ENCODE measurements at places on chromosomes 11 and 22.

GRCh38 chr11:74035264-74035663 is 26.4 kb upstream of the UCP3 start:
- H3K4me1 ChIP-seq: peaks cover 14% of the 10 kb centered on the region
- H3K4me3 ChIP-seq: no peak overlapping the region
- no peaks in the 10 kb centered on the region for H3K27me3 ChIP-seq
- DNase-seq: no peak

DNA sequence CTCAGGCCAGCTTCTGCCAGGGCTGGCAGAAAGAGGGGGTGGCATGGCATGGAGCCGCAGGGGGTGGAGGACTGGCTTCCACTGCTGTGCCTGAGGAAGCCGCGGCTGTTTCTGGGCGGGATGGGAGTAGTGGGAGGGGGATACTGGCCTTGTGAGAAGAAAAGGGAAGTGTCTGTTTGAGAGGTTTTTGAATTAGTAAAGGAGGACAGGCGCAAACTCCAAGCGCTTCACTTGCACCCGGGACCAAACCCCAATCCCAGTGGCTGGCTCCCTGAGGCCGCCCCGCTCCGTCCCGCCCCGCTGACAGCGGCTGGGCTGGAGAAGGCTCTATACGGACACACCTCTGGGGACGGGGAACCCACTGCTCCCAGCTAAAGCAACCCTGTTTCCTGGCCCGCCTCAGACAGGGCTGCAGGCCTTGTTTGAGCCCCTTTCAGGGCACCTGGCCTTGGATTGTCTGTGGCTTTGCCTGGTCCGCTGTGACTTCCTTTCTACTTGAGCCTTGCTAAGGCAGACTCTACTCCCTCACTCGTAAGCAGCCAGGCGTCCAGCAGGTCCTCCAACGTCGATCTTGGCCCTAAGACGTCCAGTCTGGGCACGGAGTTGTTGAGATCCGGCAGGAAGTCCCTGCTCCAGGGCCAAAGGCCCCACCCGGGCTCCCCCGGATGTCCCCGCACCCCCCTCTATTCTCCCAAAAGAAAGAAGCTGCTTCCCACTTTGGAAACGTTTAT is 2.2 kb downstream of the APOA1 start:
- H3K4me3 ChIP-seq: peak overlapping the region; percentile 82
- DNase-seq: no peak
- H3K4me1 ChIP-seq: peaks cover 13% of the 10 kb centered on the region

DNA sequence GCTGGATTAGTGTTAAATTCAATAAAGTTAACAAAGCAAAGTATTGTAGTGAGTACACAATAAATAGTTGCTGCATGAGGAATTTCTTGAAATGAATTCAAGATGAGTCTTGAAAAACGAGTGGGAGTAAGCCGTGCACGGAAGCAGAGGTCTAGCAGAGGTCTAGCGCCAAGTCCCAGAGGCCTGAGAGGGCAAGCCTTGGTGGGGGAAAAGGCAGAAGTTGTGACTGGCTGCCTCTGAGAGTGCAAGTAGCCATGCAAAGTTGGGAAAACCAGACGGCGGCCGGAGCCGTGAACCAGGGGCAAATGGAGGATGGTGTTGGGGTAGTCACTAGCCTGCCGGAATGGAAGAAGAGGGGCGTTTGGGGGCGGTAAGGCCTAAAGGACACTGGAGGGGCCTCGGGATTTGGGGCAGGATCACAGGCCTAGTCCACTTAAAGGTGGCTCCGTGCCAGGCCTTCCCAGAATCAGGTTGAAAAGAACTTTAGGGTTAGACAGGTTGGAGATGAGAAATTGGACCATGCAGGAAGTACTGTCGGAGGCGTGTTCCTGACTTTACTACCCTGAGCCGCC is 379 bp upstream of the SLC3A2 start:
- peak overlapping the region; percentile 99 for H3K27ac ChIP-seq
- no peaks in the 10 kb centered on the region for H3K27me3 ChIP-seq
- DNase-seq: no peak
- peaks cover 59% of the 10 kb centered on the region for H3K36me3 ChIP-seq

GRCh38 chr11:16296273-16296672 is 60.1 kb downstream of the SOX6 start:
- H3K27ac ChIP-seq: no peak overlapping the region
- no peak for DNase-seq
- H3K27me3 ChIP-seq: no peaks in the 10 kb centered on the region
- no peaks in the 10 kb centered on the region for H3K36me3 ChIP-seq
- no peak overlapping the region for H3K4me3 ChIP-seq
- H3K4me1 ChIP-seq: no peaks in the 10 kb centered on the region

GRCh38 chr11:64831411-64831891 is 13.0 kb downstream of the CDC42BPG start:
- no peak overlapping the region for H3K27ac ChIP-seq
- H3K27me3 ChIP-seq: no peaks in the 10 kb centered on the region

DNA sequence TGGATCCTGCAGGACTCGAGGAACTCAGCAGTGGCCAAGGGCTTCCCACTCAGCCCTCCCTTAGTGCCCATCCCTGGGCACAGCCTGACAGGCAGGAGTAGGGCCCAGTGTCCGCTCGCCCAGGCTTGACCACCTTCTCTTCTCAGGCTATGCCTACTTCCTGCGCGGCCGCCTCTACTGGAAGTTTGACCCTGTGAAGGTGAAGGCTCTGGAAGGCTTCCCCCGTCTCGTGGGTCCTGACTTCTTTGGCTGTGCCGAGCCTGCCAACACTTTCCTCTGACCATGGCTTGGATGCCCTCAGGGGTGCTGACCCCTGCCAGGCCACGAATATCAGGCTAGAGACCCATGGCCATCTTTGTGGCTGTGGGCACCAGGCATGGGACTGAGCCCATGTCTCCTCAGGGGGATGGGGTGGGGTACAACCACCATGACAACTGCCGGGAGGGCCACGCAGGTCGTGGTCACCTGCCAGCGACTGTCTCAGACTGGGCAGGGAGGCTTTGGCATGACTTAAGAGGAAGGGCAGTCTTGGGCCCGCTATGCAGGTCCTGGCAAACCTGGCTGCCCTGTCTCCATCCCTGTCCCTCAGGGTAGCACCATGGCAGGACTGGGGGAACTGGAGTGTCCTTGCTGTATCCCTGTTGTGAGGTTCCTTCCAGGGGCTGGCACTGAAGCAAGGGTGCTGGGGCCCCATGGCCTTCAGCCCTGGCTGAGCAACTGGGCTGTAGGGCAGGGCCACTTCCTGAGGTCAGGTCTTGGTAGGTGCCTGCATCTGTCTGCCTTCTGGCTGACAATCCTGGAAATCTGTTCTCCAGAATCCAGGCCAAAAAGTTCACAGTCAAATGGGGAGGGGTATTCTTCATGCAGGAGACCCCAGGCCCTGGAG is 3.3 kb upstream of the SMARCB1 start:
- H3K36me3 ChIP-seq: no peaks in the 10 kb centered on the region
- no peak for DNase-seq
- no peak overlapping the region for H3K4me3 ChIP-seq
- H3K27me3 ChIP-seq: no peaks in the 10 kb centered on the region
- H3K27ac ChIP-seq: no peak overlapping the region
- peaks cover 7% of the 10 kb centered on the region for H3K4me1 ChIP-seq

DNA sequence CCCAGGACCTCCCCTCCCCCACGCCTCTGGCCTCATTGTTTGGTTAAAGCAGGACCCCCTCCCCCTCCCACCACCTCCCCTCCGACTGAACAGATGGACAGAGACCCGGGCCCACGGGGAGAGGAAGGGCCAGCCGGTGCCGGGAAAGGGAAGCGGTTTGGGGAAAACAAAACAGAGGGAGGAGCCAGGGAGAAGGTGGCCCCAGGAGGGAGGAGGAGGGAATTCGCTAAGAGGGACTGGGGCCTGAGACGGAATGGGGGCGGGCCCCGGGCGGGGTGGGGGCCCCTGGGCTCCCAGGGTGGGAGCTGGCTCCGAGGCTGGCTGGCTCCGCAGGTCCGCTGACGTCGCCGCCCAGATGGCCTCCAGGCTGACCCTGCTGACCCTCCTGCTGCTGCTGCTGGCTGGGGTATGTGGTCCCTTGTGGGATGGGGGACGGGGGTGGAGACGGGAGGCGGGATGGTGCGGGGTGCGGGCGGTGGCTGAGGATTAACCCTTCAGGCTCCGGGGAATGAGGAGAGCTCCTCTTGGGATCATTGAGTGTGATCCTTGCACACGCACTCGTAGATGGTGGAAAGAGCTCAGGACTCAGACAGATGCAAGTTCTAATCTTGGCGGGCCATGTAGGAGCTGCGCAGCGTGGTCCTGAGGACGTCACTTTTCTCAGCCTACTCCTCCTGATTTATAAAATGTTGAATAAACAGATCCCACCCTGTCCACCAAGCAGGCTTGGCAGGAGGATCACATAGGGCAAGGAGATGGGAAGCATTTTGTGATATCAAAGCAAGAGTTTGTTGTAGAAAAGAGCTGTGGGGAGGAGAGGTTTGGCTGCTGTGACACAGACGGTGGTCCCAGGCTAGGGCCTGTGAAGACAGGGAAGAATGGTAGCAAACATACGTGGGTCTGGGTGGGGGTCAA is 688 bp downstream of the SERPING1 start:
- peak overlapping the region; percentile 12 for H3K4me3 ChIP-seq
- DNase-seq: no peak
- peaks cover 3% of the 10 kb centered on the region for H3K36me3 ChIP-seq

DNA sequence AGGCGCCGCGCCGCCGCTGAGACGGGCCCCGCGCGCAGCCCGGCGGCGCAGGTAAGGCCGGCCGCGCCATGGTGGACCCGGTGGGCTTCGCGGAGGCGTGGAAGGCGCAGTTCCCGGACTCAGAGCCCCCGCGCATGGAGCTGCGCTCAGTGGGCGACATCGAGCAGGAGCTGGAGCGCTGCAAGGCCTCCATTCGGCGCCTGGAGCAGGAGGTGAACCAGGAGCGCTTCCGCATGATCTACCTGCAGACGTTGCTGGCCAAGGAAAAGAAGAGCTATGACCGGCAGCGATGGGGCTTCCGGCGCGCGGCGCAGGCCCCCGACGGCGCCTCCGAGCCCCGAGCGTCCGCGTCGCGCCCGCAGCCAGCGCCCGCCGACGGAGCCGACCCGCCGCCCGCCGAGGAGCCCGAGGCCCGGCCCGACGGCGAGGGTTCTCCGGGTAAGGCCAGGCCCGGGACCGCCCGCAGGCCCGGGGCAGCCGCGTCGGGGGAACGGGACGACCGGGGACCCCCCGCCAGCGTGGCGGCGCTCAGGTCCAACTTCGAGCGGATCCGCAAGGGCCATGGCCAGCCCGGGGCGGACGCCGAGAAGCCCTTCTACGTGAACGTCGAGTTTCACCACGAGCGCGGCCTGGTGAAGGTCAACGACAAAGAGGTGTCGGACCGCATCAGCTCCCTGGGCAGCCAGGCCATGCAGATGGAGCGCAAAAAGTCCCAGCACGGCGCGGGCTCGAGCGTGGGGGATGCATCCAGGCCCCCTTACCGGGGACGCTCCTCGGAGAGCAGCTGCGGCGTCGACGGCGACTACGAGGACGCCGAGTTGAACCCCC is 798 bp downstream of the BCR start:
- peak overlapping the region; percentile 91 for H3K4me3 ChIP-seq
- no peak for DNase-seq
- peaks cover 47% of the 10 kb centered on the region for H3K36me3 ChIP-seq
- no peaks in the 10 kb centered on the region for H3K27me3 ChIP-seq

DNA sequence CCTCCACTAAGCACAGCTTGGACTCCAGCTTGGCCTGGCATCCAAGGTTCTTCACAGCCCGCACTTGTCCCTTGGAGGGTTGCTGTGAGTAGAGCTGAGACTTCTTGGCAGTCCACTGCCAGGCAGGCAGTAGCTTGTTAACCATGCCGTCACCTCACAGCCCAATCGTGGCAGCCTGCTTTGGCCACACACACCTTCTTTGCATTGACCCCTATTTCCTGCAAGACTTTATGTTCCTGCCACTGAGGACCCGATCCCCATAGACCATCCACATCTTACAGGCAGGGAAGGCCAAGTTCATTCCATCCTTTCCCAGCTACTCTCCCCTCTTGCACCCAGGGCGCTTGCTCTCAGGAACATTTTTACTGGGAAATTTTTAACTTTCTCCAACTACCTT is 2.5 kb upstream of the PYGM start:
- H3K36me3 ChIP-seq: peaks cover 98% of the 10 kb centered on the region
- no peak for DNase-seq
- peak overlapping the region; percentile 97 for H3K27ac ChIP-seq

GRCh38 chr11:125257190-125257579 is 92.6 kb downstream of the PKNOX2 start:
- H3K4me1 ChIP-seq: no peaks in the 10 kb centered on the region
- H3K36me3 ChIP-seq: no peaks in the 10 kb centered on the region
- no peak for DNase-seq
- H3K27ac ChIP-seq: no peak overlapping the region
- H3K27me3 ChIP-seq: peaks cover 45% of the 10 kb centered on the region
